CD4-positive, CD25-positive, alpha-beta regulatory T cell (primary cell): ENCODE measurements at places on chromosomes 12 and 14.

DNA sequence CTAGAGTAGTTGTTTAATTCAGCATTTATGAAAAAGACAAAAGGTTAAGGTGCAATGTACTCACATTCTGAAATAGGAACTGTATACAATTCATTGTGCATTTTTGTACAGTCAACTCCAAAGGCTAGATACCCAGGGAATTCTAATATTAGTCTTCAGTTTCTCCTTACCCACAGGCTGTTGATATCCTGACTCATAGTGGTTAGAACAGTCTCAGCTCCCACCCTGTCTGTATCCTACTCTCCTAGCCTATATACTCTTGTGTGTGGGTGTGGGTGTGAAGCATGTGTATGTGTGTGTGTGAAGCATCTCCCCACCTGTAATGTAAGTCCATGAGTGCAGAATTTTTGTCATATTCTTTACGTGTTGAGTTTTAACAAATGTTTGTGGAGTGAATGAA is 229.5 kb downstream of the NAV3 start:
- no peak for DNase-seq

DNA sequence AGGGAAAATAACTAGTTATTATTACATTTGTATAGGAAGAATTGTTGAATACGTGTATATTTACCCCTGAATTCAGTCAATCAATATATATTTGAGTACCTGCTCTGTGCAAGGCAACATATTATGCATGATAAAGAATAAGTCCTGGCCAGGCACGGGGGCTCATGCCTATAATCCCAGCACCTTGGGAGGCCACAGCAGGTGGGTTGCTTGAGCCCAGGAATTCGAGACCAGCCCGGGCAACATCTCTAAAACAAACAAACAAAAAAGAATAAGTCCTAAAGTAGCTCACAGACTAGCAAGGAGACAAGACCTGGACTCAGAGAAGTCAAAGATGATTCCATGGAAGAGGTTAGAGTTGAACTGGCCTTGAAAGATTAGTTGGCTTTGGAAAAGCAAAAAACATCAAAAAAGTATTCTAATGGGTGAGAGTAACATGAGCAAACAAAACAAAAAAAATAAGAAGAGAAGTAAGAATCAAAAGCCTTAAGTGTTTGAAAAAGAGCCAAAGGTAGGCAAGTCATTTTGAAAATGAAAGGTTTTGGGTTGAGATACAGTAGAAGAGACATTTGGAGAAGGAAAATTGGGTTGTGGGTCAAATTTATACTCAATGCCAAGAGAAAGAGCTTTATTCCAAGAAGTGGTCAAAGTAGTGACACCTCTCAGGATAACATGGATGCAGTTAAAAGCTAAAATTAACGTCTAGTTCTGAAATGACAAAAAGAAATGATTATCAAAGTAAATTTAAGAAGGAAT is 115.2 kb upstream of the BCAT1 start:
- no peak for DNase-seq

- DNase-seq, result no peak
Observed at GRCh38 chr12:54416687-54417603, 2.1 kb downstream of the ITGA5 start.

- DNase-seq, result no peak
Observed at GRCh38 chr12:132427999-132428935, 61.7 kb upstream of the FBRSL1 start.

DNA sequence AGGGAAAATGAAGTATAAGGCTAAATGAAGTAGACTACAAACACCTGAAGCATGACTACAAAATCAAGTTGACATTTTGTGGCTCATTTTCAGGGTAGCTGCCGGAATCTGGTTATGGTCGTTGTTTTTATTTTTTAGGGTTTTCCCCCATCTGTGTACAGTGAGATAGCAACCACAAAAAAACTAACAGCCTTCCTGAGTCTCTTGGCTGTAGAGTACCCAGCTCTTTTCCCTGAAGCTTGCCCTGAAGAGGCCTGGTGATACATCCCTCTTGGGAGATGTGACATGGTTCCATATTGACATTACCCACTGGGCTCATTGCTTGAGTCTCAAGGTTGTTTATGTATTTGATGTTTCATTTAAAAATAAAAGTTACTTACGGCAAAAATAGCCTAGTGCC is 424.0 kb downstream of the ZFP36L1 start:
- DNase-seq, result peak; percentile 32

- no peak for DNase-seq
Observed at GRCh38 chr12:68089101-68089500, 70.4 kb downstream of the IFNG start.

- no peak for DNase-seq
Observed at GRCh38 chr14:72366619-72367018, 434.4 kb downstream of the RGS6 start.

- peak; percentile 76 for DNase-seq
Observed at GRCh38 chr12:111451649-111452129, 46.0 kb downstream of the SH2B3 start.

DNA sequence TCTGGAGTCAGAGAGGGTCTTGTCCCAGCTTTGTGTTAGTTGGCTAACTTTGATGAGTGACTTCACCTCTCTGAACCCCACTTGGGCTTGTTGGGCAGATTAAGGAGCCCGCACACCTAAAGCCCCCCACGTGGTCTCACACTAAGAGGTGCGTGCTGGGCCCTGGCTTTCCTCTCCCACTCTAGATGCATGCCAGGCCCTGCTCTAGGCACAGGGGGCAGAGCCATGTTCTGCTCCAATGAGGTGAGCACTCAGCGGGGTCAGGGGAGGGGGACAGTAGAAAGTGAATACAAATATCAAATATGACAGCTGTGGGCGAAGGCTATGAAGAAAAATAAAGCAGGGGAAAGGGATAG is 119.0 kb downstream of the GCH1 start:
- no peak for DNase-seq

DNA sequence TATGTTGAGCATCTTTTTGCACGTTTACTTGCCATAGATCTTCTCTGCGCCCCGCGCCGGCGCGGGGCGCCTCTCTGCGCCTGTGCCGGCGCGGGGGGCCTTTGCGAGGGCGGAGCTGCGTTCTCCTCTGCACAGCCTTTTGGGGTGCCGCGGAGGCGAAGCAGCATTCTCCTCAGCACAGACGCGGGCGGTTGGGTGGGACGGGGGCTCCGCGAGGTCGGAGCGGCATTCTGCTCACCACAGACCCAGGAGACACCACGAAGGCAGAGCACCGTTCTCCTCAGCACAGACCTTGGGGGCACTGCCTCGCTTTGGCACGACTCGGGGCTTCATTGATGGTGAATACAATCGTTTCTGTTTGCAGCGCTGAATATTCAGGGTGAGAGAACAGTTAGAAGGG is 28.5 kb upstream of the ANHX start:
- DNase-seq, result no peak

GRCh38 chr12:121511916-121512315 is 68.9 kb downstream of the KDM2B start:
- DNase-seq, result no peak

GRCh38 chr14:96821501-96821900 is 24.3 kb downstream of the VRK1 start:
- no peak for DNase-seq

DNA sequence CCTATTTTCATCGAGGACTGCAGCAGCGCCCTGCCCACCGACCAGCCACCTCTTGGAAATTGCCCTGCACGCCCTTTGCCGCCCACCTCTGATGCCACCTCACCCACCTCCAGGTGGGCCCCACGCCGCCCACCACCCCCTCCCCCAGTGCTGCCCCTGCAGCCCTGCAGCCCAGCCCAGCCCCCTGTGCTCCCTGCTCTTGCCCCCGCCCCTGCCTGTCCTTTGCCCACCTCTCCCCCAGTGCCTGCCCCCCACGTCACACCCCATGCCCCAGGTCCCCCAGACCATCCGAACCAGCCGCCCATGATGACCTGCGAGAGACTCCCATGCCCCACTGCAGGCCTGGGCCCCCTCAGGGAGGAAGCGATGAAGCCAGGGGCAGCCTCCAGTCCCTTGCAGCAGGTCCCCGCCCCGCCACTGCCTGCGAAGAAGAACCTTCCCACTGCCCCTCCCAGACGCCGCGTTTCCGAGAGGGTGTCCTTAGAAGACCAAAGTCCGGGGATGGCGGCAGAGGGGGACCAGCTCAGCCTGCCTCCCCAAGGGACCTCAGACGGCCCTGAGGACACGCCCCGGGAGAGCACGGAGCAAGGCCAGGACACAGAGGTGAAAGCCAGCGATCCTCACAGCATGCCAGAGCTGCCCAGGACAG is 96.5 kb downstream of the LGMN start:
- DNase-seq, result peak; percentile 39

- DNase-seq, result no peak
Observed at GRCh38 chr14:92437309-92437708, 76.3 kb upstream of the RIN3 start.

GRCh38 chr12:45336762-45337596 is 121.1 kb downstream of the ANO6 start:
- DNase-seq, result no peak

- no peak for DNase-seq
Observed at GRCh38 chr12:6265038-6265405, 45.5 kb upstream of the PLEKHG6 start.

DNA sequence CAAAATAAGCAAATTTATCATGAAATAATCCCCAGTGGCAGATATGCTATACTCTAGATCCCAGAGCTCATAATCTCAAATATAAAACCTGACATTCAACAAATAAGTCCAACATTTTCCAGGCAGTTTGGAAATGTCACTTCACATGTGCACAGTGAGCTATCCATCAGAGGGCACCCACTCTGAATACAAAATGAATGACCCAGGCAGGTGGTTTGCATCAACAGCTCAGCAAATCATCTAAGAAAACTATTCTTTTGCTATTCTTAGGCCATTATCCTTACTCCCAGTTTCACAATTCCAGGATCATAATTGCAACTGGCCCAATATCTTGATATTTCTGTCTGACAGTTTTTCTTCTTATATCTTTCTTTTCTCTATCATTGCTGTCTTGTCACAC is 38.5 kb downstream of the TRIM9 start:
- DNase-seq, result no peak

DNA sequence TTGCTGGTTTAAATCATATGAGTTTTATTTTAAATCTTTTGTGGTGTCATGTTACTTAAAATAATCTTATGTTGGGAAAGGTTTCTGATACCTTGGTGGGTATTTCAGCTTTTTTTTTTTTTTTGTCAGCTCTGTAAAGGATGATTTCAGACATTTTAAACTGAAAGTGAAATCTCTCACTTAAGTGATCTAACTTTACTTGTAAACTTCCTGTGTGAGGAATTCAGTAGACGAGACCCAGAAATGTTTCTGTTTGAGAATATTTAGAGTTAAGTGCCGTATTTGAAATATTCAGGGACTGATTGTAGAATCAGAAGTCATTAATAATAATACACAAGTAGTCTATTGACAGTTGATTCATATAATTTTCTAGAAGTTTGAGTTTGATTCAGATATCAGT is 37.8 kb downstream of the PROX2 start:
- DNase-seq, result no peak

DNA sequence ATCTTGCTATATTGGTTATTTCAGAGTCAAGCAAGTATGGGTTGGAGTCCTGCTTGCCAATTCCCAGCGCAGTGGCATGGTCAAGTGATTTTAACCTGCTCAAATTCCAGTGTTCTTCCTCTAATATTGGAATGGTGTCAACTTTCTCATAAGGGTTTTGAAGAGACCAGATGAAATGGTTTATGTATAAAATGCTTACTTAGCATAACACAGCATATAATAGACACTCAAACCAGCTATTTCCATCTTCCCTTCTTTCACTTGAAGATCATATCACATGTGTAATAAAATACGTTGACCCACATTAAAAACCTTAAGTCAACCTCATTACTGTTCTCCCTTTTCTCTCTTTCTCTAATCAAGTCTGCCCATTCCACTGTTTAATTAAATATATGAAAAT is 144.0 kb downstream of the NAV3 start:
- DNase-seq, result no peak

DNA sequence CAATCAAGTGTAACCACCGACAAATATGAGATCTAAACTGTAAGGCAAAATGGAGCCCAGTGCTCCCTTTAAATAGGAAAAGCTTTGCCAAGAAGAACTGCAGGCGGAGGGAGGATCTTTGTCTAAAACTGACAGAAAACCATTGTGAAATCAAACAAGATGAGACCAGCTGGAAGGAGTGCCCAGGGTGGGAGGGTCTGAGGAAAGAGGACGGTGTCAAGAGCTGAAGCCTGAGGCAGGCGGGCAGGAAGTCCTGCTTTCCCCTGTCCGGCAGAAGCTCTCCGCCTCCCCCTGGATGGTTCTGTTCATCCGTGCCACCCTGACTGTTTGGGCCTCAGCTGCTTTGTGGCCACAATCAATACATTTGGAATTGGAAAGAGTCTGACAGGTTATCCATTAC is 37.5 kb downstream of the CDC42BPB start:
- DNase-seq, result no peak

DNA sequence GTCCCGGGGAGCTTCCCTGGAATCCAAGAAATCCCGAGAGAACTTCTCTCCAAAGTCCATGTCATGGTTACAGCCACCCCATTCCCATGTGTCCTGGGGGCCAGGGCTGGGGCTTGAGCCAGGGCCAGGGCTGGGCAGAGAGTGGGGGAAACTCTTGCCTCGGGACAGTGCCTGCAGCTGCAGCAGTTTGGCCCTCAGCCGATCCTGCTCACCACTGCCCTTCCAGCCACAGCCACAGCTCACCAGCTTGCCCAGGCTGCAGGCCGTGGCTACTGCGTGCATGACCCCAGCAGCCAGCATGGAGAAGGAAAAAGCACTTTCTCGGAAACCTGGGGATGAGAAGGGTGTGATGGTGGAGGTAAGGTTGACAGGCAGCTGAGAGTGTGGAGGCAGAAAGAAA is 3.5 kb downstream of the WNT10B start:
- DNase-seq, result no peak

GRCh38 chr14:72880820-72881219 is 13.1 kb downstream of the DPF3 start:
- no peak for DNase-seq

DNA sequence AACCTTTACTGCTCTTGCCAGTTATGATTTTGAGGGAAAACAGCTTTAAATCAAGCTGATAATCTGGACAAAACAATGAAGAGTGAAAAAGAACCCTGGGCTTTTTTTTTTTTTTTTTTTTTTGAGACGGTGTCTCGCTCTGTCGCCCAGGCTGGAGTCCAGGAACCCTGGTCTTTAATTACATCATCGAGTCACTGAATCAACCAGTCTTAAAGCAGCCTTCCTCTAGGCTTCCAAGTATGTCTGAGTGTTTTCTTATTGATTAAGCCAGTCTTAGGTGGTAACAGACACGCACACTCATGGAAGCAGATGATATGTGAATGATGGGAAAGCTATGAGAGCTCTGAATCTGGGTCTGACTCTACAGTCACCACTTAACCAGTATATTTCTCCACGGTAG is 5.9 kb upstream of the VCPKMT start:
- DNase-seq, result no peak
